Effector CD4-positive, alpha-beta T cell (primary cell): ENCODE measurements at places on chromosomes 6 and 20.

- DNase-seq: no peak
Measured at GRCh38 chr20:40641202-40641601, 47.8 kb downstream of the MAFB start.

DNA sequence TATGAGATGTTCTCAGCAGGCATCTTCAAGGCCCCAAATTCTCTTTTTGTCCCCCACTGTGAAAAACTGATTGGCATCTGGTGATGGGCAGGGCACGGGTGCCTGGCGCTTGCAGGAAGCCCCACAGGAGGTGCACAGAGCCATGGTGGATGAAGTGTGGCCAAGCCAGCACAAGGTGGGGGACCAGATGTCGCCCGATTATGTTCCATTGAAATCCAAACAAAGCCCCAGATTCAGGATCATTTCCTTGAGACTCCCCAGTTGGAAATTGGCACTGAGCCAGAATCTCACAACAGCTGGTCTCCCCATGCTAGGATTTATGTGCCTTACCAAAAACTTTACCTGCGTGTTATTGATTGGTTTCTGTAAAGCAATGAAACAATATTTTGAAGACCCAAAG is 186.1 kb downstream of the ADAT2 start:
- no peak for DNase-seq

DNA sequence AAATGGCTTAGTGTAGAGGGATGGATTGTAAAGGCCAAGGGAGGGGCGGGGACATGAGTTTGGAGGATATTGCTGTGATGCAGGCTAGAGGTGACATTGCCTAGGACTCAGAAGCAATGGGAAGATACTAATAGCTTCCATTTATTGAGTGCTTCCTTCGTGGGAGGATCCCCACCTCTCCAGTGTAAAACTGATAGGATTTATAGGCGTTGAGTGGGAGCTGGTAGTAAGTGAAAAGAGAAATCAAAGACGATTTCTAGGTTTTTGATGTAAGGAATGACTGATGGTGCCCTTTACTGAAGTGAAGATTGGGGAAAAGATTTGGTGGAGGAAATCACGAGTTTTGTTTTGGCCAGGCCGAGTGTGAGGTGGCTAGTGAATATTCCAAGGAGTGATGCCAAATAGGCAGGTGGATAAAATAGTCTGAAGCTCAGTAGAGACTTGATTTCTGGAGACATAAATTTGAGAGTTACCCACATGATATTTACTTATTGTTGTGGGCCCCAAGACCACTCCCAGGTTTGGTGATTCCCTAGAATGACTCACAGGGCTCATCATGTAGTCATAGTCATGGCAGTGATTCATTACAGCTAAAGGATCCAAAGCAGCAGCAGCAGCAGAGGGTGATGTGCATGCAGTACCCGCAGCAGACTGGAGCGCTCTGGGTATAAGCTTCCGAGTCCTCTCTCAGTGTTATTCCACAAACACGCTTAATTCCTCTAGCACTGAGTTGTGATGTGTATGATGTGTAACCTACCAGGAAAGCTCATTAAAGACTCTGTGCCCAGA is 10.2 kb downstream of the RPRD1B start:
- no peak for DNase-seq

- DNase-seq: no peak
Measured at GRCh38 chr6:32079566-32080290, 29.4 kb downstream of the TNXB start.

DNA sequence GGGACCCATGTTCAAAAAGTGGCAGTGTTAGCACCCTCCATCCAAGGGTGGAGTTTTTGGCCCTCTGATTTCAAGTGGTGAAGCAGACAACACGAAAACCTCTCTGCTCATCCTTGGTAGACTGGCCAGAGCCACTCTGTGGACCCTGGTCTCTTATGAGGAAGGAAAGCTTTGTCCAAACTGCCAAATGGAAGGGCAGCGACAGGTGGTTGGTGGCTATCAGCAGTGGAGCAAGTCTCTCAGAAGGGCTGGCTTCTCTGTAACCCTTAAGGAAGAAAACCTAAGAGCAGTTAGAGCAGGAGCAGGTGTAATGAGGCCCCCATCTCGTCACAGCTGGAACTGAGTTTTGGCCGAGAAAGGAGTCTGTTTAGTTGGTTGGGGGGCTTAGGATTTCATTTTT is 155.8 kb downstream of the SLC16A10 start:
- no peak for DNase-seq

DNA sequence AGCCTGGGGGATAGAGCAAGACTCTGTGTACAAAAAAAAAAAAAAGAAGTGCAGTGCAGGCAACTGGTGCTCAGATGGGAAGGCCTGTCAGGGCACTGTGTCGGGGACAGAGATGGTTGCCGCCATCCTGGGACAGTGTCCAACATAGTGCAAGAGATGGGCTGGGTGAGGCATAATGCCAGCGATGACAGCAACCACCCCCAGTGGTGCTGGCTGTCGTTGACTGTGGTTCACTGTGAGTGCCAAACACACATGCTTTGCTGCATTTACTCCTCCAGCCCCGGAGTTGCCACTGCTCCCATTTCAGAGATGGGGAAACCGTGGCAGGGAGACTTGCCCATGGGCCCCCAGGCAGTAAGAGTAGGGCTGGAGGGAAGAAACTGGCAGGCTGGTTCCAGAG is 5.2 kb upstream of the C20orf203 start:
- no peak for DNase-seq

- no peak for DNase-seq
Measured at GRCh38 chr6:166304106-166304505, 4.1 kb downstream of the PRR18 start.

DNA sequence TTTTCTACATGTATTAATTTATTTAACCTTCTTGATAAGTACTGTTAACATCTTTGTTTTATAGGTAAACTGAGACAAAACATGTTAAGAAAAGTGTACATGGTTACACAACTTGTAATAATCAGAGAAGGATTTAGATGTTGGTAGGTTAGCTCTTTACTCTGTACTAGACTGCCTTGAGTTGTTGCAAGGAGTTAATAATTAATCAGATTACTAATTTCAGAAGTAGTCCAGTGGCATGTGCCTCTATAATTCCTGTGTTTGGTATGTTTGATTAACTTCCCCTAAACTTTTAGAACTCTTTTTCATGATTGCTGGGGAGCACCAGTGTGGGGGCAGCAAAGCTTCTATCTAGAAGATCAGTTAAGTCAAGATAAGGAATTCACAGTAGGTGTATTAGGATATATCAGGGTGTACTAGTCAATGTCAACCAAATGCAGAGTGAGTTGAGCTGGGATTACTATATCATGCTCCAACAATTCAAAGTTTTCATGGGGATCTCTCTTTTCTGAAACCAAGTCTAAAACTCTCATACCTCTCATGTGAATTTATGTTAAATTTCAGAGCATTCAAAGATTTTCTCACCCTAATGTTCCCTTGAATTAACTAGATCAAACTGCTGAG is 129.7 kb upstream of the AHI1 start:
- DNase-seq: no peak

GRCh38 chr20:6051505-6051904 is 2.4 kb downstream of the LRRN4 start:
- no peak for DNase-seq

GRCh38 chr6:5525209-5525608 is 263.9 kb downstream of the FARS2 start:
- DNase-seq: no peak

DNA sequence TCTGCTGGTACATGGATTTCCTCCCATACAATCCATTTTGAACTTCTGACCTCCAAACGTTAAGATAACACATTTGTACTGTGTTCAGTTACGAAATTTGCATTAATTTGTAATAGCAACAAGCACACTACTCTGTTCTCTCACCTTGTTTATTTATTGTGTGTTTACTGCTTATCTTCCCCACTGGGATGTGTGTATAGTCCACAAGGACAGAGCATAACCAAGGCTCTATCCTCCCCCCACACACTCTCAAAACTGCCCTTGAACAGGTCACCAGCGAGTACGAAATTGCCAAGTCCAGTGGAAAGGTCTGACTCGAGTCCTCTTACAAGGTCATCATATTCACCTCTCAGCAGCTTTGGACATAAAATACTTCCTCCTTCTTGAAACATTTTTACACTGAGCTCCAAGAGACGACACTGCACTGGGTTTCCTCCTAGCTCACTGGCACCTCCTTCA is 18.6 kb downstream of the ADTRP start:
- no peak for DNase-seq

GRCh38 chr20:37071481-37071911 is 24.3 kb downstream of the RBL1 start:
- DNase-seq: peak; percentile 2
